ENCODE measurements at places on chromosomes 13 and 19.

DNA sequence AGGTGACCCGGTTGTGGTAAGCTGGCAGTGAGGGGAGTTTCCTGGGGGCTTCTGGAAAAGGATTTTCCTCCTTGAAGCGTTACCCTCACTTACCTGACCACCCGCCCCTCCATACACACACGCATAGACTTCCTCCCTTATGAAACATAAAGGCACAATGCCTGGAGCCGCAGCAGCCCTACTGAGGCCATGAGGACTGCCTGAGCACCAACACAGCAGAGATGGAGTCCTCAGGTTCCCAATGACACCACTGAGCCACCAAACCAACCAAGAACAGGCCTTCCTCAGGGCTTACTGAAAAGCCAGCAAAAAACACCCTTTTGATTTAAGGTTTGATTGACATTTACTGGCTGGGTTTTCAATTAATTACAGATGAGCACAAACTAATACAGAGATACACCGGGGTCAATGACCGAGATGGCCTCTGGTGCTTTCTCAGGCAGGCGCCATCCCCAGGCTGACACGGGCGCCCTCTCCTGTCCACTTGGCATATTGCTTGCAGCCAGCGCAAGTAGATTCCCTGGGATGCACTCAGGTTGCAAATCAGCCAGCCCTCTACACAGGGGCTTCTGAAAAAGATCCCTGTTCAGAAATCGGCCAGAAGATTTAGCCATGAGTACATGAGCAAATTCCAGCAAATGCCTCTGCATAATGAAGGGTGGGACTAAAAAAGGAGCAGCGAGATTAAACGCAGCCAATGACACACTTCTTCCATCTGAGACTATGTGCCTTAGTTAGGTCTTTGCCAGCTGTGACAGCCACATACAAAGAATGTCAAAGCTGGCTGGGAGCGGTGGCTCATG is 14.8 kb downstream of the OPA3 start:
- no peak for DNase-seq

DNA sequence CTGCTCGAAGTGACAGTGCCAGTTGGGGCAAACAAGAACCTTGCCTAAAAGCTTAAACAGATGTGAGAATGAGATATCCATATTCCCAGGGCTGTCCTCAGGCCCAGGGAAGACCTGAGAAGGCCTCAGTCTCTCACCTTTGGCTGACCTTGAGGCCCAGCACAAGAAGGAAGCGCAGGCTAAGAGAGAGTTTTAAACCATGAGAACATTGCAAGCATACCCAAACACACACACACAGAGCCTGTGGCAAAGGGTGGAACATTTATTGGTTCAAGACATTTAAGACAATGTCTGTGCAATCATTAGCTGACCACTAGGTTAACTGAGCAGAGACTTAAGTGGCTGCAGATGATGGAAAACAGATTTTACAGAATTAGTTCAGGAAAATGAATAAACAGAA is 248.2 kb downstream of the NBEA start:
- no peak for DNase-seq

GRCh38 chr19:39208175-39208795 is 4.2 kb upstream of the SYCN start:
- no peak for DNase-seq

- DNase-seq = no peak
Measured at GRCh38 chr13:79999601-80000000, 341.3 kb downstream of the SPRY2 start.

GRCh38 chr19:3669947-3670795 is 30.1 kb downstream of the PIP5K1C start:
- DNase-seq = peak; percentile 76

DNA sequence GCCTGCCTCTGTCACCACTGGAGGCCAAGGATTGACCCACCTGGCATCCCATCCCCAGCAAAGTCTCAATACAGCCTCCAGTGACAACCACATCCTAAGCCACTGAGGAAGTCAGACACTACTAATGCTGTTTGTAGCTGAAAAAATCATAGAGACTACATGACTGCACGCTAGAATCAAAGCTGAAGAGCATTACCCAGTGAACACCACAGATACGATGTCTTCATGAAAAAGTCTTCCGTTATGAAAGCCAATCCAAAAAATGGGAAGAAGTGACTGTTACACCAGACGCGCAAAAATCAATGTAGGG is 11.1 kb upstream of the NUP62 start:
- DNase-seq = no peak

DNA sequence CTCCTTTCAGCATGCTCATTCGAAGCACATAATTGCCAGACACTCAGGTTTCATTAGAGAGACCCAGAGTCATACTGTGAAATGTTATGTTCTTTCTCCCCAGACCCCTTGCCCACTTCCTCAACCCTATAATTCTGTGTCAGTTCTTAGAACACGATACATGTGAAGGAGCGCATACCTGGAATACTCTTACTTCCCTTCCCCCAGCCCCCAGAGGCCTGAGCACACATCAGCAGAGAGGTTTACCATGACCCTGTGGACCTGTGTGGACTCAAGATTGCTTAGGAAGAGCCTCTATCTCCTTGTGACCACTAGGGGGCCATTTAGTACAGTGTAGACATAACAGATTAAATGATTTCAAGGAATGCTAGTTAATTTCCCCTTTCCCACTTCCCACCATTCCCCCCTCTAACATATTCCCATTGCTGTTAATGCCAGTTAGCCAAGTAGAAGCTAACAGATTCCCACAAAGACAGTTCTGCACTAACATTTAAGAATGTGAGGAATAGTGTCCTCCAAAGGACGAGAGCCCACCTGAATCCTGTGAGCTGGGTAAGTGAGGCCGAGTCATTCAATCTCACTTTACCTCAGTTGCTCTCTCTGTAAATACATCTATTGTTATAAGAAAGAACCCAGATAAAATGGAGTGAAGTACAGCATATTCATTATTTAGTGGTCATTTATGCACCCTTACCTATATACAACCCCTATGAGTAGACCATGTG is 154.2 kb upstream of the MAB21L1 start:
- DNase-seq = no peak

DNA sequence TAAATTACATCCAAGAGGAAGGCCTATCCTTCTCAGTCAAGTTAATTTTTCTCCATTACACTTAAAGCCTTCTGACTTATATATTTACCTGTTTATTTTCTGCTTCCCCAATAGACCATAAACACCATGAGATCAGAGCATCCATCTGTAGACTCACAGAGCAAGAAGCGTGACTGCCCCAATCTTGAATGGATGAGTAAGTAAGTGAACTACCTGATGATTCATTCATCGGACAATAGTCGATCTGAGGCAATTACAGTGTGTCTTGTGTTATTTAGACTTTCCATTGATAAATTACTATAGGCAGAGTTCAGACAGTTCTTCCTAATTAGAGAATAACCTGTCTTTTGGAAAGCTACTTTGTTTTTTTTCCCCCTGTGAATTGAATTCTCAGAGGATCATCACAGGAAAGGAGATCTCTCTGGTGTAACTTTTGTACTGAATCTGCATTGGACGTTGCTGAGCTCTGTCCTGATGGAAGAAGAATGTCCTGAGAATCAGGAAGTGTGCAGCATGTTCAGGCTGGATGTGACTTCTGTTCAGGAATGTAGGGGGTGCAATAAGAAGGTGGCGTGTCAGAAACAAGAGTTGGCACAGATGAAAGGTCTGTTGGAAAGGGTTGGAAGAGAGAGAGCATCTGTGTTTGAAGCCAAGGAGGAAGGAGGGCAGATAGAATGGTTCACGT is 367.0 kb downstream of the NALCN start:
- DNase-seq = no peak

DNA sequence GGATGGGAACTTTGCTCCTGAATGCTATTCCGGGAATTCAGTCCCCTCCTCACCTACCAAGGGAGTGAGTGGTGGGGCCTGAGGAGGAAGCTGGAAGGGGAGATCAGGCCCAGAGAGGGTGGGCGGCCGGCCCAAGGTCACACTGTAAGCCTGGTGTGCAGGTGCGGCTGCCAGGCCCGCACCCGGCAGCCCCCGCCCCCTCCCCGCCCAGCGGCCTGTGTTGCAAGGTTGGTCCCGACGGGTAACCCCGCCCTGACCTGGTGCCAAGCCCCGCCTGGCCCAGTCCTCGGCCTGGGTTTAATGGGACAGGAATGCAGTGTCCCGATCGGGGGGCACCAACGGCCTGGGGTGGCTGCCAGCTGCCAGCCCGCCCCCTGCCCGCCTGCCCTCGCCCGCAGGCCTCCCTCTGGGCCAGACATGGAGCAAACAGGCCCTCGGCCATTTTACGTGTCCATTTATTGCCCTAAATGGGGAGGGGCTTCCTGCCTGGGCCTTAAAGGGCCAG is 5.5 kb downstream of the ZBTB7A start:
- peak; percentile 46 for DNase-seq

GRCh38 chr19:50723735-50724521 is 764 bp downstream of the CLEC11A start:
- no peak for DNase-seq

DNA sequence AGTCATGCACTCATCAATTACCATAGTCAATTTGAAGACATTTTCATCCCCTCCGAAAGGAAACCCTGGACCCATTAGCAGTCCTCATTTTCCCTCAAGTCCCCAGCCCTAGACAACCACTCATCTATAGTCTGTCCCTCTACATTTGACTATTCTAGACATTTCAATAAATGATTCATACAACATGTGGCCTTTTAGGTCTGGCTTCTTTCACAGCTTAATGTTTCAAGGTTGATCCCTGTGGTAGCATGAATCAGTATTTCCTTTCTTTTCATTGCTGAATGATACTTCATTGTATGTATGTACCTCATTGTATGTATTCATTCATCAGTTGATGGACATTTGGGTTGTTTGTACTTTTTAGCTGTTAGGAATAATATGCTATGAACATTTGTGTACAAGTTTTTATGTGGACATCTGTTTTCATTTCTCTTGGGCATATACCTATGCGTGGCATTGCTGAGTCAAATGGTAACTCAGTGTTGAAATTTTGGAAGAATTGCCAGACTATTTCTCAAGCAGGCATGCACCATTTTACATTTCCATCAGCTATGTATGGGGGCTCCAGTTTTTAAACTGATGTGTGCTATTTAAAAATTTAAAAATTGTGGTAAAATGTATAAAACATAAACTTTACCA is 18.4 kb downstream of the SPATA13 start:
- DNase-seq = no peak

GRCh38 chr13:109389456-109389855 is 396.9 kb downstream of the IRS2 start:
- DNase-seq = no peak

GRCh38 chr13:101185606-101186005 is 230.7 kb downstream of the NALCN start:
- DNase-seq = no peak

DNA sequence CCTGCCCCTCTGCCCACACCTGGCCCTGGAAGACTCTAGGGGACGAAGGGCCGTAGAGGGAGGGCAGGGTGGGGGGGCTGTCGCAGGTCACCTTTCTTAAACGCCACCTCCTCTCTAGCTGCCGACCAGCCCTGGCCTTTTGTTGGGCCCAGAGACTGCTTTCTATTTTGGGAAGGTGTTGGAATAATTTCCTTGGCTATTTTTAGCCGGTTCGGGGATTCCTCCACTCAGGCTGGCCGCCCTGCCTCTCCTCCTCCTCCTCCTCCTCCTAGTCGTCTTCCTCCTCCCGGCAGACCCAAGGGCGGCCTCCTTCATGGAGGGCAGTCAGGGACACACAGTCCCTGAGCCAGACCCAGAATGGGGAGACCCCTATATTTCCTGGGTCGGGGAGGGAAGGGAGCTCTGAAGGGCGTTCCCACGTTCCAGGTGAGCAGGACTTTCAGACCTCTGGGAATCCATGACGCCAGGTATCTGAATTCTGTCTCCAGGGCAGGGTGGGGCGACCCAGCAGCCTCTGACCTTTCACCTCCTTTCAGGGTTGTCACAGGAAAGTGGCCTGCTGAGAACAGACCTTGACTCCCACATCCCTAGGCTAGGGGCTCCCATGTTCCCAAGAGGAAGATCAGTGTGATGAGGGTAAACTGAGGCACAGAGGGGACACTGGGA is 19.9 kb downstream of the GADD45B start:
- no peak for DNase-seq

DNA sequence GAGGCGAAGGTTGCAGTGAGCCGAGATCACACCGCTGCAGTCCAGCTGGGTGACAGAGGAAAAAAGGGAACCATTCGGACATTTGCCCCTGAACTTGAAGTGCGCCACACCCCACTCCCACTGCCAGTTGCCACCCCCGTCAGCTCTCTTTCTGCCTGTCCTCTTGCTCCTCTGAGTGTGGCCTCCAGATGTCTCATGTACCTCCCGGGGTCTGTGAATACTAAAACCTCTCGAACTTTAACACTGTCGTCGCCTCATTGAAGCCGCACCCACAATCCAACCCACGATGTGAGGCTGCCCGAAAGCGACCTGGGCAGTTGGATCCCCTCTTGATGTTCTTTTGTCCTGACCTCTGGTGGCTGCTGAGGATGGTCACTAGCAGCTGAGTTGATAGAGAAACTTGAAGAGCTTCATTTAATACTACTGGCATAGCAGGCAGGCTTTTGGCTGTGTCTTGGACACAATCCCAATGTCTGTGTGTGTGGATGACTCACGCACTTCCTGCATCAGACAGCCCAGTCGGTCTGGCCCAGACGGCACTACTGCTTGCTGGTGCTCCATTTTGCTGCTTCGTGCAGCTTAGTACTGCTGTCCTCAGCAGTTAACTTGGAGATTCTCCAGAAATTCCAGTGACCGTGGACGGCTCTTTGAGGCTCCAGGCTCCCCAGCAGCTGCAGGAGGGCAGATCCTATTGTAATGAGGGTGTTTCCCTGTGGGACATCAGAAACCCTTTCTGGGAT is 4.2 kb downstream of the FPR3 start:
- peak; percentile 71 for DNase-seq

- DNase-seq = no peak
Measured at GRCh38 chr13:35797991-35798390, 321.5 kb upstream of the MAB21L1 start.

GRCh38 chr13:39040206-39040605 is 1.9 kb downstream of the NHLRC3 start:
- DNase-seq = no peak

- no peak for DNase-seq
Measured at GRCh38 chr13:98458431-98458830, 118.5 kb downstream of the STK24 start.

DNA sequence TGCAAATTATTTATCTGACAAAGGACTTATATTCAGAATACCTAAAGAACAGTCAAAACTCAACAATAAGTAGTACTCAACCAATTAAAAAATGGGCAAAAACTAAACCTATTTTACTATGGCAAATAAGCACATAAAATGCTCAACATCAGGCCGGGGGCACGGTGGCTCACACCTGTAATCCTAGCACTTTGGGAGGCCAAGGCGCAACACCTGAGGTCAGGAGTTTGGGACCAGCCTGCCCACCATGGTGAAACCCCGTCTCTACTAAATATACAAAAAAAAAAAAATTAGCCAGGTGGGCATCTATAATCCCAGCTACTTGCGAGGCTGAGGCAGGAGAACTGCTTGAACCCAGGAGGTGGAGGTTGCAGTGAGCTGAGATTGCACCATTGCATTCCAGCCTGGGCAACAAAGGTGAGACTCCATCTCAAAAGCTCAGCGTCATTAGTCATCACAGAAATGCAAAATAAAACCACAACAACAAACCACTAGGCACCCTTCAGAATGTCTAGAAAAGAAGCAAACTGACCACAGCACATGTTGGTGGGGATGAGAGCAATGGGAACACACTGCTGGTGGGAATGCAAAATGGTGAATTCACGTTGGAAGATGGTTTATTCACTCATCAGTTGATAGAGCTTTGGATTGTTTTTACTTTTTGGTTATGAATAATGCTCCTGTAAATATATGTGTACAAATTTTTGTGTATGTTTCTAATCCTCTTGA is 180.6 kb upstream of the SOX1 start:
- no peak for DNase-seq

GRCh38 chr19:41193430-41194156 is 574 bp downstream of the CYP2S1 start:
- no peak for DNase-seq
